ENCODE measurements at places on chromosomes 2 and 18. TPM values are rescaled to one million over a fixed set of nuclear protein-coding genes. Genes with fewer than 3 reads are reported as not detected.

DNAJC27 gene
- 2.0 TPM for total RNA-seq

GKN1 gene
- total RNA-seq, result not detected

ADRA2B gene
- not detected for total RNA-seq

DSG4 gene
- not detected for total RNA-seq

GRB14 gene
- total RNA-seq, result 5.9 TPM

Measured in vein endothelial cell (primary cell).